ENCODE measurements at places on chromosomes 3 and 15.

DNA sequence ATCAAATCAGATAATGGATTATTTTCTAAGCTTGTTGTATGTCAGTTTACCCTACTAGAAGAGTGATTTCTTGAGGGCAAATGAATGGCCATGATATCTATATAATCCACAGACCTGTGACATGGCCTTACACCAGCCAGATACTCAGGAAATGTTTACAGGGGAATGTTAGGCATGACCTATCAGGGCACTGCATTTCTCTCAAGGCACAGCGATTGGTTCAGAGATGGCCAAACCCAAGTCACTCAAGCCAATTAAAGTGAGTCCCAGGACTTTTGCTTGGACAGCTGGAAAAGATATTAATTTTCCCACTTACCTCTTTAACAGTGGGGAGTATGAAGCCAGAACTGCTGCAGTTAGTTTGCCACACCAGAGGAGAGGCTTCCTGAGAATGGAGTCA is 28.7 kb upstream of the GATA2 start:
- no peak for DNase-seq

DNA sequence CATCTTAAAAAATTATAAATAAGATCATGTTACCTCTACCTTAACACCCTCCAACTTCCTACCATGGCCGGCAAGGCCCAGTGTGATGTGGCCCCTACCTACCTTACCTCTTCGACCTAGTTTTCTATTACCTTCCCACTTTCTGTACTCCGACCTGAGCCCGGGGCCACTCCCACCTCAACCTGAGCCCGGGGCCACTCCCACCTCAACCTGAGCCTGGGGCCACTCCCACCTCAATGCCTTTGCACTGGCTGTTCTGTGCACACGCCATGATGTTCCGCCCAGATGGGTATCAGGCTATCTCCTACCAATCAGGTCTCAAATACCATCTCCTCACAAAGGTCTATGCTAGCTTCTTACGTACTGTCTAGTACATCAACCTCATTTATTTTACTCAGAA is 66.8 kb upstream of the XXYLT1 start:
- no peak for DNase-seq

GRCh38 chr15:40329804-40330203 is 6.3 kb downstream of the INAFM2 start:
- DNase-seq = no peak

- DNase-seq = peak; percentile 41
Measured at GRCh38 chr3:146163584-146163983, 2.6 kb upstream of the PLOD2 start.

- DNase-seq = no peak
Measured at GRCh38 chr15:68148039-68148438, 57.1 kb downstream of the CALML4 start.

- no peak for DNase-seq
Measured at GRCh38 chr15:28080386-28080785, 18.7 kb downstream of the OCA2 start.
